ENCODE measurements at places on chromosomes 13 and 19. TPM values are rescaled to one million over a fixed set of nuclear protein-coding genes. Genes with fewer than 3 reads are reported as not detected.
A peak's percentile ranks its signal among the peaks of the same experiment; 100 is the strongest.

DNA sequence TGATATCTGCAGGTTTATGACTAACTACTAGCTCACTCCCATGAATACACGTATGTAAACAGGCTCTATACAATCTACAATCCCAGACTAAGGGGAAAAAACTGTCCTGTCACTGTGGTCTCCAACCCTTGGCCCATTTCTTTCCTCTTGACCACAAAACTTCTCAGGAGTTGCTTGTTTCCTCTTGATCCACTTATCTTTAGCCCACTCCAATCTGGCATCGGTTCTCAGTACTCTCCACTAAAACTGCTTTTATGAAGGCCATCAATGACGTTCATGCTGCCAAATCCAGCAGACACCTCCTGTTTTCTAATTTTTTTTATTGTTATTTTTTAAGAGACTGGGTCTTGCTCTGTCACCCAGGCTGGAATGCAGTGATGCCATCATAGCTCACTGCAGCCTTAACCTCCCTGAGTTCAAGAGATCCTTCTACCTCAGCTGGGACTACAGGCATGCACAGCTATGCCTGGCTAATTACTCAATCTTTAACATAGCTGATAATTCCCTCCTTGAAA is 31.9 kb upstream of the USPL1 start:
- DNase-seq: no peak

- DNase-seq: no peak
Observed at GRCh38 chr19:54312011-54312410, 955 bp downstream of the LILRA5 start.

DNA sequence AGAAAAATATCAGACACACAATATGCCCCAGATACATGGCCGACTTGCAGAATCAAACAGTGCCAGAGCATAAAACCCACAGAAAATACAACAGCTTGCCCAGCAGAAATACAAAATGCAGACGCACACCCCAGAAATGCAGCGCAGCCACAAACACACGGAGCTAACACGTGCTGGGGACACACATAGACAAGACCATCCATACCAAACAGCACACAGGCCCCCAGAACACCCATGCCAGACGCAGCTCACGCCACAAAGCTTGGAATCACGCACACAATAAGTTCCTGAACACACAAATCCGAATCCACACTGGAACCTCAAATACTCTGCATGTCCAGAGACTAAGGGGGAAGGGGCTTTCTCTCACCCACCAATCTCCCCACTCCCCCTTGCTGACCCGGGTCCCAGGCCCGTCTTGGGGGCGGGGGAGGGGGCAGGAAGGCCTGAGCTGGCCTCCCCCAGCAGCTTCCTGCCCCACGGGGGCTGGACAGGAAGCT is 17.2 kb downstream of the CCDC97 start:
- DNase-seq: peak; percentile 36

Gene YIF1B
- 79.0 TPM for total RNA-seq

DNA sequence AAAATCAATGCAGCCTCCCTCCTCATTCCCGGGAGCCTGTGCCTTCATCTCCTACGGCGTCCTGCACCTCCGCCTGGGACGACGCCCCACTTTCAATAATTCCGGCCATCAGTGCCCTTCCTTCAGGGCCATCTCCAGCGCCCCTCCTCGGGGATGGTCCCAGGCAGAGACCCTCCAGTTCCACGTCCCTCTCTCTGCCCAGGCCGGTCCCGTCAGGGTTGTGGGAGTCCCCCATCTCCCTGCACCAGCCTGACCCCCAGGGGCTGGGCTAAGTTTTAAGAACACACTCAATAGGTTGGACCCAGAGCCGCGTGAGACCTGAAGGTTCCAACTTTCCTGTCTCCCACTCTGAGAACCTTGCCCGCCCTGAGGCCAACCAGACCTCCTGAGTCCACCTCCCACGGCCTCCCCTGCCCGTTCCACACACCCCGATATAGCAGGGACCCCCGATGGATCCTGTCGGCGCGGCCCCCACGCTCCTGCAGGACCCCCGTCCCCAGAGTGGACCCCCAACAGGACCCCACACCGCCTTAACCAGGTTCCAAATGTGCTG is 646 bp downstream of the TMEM161A start:
- no peak for DNase-seq

Gene ZSCAN4
- total RNA-seq: not detected

- DNase-seq: no peak
Observed at GRCh38 chr19:51081476-51081875, 1.2 kb downstream of the KLK14 start.

GRCh38 chr19:42272989-42273406 is 3.9 kb downstream of the CIC start:
- no peak for DNase-seq

Gene ZIC5
- total RNA-seq: not detected

- no peak for DNase-seq
Observed at GRCh38 chr19:28956961-28957360, 256.0 kb downstream of the UQCRFS1 start.

DNA sequence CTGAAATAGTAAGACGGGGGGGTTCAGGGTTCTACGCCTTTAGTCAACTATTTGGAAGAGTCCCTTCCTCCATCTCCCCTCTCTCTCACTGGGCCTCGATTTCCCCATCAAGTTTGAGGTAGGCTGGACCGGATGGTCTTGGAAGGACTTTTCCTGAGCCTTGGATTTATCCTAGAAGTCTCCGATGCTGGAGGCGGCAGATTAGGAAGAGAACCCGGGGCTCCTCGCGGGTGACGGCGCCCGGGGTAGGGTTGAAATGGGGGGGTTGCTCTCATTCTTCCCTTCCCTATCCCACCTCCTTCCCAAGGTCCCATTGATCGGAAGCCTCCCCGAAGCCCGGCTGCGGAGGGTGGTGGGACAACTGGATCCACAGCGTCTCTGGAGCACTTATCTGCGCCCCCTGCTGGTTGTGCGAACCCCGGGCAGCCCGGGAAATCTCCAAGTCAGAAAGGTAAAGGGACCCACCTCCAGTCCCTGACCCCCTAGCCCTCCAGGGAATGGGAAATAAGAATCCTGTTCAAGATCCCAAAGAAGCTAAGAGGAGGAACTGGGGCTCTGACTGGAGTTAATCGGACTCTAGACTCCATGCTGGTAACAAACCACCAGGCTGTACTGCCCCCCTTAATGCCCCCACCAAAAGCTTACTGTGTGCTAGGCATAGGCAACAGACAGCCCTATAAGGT is 781 bp downstream of the QPCTL start:
- DNase-seq: peak; percentile 89

Gene FAAP24
- 8.2 TPM for total RNA-seq

Data from activated CD8-positive, alpha-beta T cell treated with anti-CD3 and anti-CD28 coated beads for 36 hours (primary cell).